Astrocyte of the hippocampus (primary cell): ENCODE measurements at places on chromosomes 16 and 17.
A peak's percentile ranks its signal among the peaks of the same experiment; 100 is the strongest.

DNA sequence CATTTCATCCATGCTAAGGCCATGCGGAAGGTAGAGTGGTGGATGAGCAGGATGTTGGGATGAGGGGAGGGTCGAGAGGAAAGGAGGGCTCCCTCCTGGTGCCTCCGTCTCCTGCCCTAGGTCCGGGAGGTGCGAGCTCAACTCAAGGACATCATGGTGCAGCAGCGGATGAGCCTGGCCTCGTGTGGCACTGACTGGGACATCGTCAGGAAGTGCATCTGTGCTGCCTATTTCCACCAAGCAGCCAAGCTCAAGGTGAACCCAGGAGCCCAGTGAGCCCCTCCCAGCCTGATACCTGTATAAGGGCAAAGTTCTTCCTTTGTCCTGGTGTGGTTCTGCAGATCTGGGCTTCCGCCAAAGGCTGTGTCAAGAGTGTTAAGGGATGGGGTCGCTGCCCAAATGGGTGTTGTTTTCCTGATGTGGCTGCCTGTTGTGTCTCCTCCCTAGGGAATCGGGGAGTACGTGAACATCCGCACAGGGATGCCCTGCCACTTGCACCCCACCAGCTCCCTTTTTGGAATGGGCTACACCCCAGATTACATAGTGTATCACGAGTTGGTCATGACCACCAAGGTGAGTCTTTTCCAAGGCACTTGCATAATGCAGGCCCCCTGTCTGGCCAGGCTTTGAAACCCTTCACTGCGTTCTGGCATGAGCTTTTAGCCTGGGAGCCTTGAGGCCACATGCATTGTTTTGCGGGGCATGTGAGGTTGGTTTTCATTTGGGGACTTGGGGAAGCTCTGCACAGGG lies 14.9 kb downstream of the DHX38 start:
- no peak for DNase-seq

- no peak for DNase-seq
Observed at GRCh38 chr16:14957576-14958322, 17.1 kb upstream of the PDXDC1 start.

GRCh38 chr17:42673885-42674754 lies 2.7 kb downstream of the PLEKHH3 start:
- peak; percentile 62 for DNase-seq

GRCh38 chr16:48052731-48053417 lies 102.9 kb downstream of the ABCC12 start:
- DNase-seq, result no peak

GRCh38 chr17:72967977-72968585 lies 124.4 kb downstream of the SLC39A11 start:
- DNase-seq, result no peak

GRCh38 chr17:78725448-78726021 lies 56.5 kb downstream of the CYTH1 start:
- no peak for DNase-seq

- DNase-seq, result no peak
Observed at GRCh38 chr16:31362476-31363405, 7.8 kb downstream of the ITGAX start.

DNA sequence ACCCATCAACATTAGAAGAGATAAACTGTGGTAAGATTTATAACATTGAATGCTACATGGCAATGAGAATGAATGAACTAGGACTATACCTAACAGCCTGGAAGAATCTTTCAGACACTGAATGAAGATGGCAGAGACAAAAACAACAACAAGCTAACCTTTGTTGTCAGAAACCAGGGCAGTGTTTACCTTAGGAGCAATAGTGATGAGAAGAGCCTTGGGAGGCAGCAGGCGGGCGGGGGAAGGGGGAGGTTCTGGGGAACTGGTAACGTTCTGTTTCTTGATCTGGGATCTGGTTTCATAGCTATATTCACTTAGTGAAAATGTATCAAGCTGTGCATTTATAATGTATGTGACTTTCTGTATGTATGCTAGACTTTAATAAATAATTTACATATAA lies 139.0 kb upstream of the TNRC6C start:
- DNase-seq, result no peak

GRCh38 chr17:76492989-76493501 lies 8.2 kb downstream of the RHBDF2 start:
- peak; percentile 48 for DNase-seq
